ENCODE measurements at places on chromosomes 13 and 19. TPM values are rescaled to one million over a fixed set of nuclear protein-coding genes. Genes with fewer than 3 reads are reported as not detected.

The PLA2G4C gene
- total RNA-seq: 40.9 TPM

The CEACAM7 gene
- total RNA-seq: not detected

The PLD3 gene
- 92.4 TPM for total RNA-seq

The OR7A5 gene
- not detected for total RNA-seq

The ASPDH gene
- total RNA-seq: not detected

The SLC25A41 gene
- under 0.01 TPM for total RNA-seq

The FFAR2 gene
- total RNA-seq: not detected

The FXYD1 gene
- total RNA-seq: not detected

Data from endothelial cell of coronary artery (primary cell).